ENCODE measurements at places on chromosomes 3 and 15.

GRCh38 chr3:76369170-76369569, 583.8 kb upstream of the ZNF717 start:
- DNase-seq, result no peak

GRCh38 chr15:55494931-55495330, 13.1 kb downstream of the DNAAF4 start:
- DNase-seq, result no peak

GRCh38 chr3:136960838-136961836, 3.4 kb downstream of the IL20RB start:
- no peak for DNase-seq

GRCh38 chr3:177307391-177307790, 110.1 kb upstream of the TBL1XR1 start:
- DNase-seq, result no peak

GRCh38 chr3:125556314-125556713, 36.3 kb upstream of the SNX4 start:
- DNase-seq, result no peak

DNA sequence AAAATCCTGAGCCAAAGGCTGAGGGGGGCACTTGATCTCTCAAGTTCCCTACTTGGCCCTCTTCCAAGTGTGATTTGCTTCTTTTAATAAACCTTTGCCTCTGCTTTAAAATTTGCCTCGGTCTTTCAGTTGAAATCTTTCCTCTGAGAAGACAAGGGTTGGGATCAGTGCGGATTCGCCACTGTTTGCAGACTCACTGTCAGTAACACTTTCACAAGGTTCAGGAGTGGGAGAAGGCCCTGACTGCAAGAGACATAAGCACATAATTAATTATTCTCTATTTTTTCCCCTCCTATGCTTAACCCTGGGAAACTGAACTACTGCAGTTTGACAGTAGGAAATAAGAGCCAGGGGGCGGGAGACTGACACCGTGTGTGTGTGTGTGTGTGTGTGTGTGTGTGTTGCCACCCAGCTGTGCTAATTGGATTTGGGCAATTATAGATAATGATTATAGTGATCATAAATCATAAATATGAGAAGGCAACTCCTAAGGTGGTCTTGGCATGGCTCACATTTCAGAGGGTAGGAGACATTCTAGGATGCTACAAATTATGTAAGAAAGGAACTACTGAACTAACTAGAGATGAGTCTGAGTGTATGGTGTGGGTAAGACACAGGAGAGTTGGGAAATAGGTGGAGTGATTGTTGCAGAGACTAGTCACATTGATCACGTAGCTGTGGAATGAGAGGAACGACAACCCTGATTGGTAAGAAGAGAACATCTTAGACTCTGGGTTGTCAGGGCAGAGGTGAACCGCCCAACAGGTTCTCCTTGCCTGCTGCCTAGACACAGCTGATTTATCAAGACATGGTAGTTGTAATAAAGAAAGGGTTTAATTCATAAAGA, 5.5 kb upstream of the ZNF662 start:
- DNase-seq, result no peak

DNA sequence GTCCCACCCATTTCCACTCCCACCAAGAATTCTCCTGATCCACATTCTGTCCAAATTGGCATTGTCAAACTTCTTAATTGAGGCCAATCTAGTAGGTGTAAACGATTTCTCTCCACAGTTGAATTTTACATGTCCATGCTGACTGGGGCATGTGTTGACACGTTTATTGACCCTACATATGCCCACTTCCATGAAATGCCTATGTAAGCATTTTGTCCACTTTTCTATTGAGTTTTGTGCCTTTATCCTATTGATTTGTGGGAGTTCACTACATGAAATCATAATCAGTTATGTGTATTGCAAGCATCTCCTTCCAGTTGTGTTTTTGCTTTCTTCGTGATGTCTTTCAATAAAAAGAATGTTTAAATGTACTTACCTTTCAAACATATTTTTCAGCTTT, 141.7 kb upstream of the NSMCE3 start:
- no peak for DNase-seq

- DNase-seq, result no peak
Measured at GRCh38 chr15:74144153-74144775, 13.9 kb downstream of the ISLR2 start.

GRCh38 chr15:52790941-52791751, 1.0 kb upstream of the ONECUT1 start:
- DNase-seq, result no peak

DNA sequence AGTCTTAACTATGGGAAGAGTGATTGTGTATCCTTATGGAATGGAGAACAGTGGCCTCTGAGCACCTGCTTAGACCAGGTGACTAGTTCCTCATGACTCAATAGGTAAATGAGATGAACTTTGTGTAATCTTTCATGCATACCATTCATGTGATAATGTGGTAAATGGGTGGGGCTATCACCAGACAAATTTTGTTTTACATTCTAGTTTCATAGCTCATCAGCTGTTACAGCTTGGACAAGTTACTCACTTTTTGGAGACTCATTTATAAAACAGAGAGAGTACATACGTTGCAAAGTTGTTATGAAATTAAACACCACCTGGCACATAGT, 103.7 kb upstream of the TGFBR2 start:
- DNase-seq, result no peak

DNA sequence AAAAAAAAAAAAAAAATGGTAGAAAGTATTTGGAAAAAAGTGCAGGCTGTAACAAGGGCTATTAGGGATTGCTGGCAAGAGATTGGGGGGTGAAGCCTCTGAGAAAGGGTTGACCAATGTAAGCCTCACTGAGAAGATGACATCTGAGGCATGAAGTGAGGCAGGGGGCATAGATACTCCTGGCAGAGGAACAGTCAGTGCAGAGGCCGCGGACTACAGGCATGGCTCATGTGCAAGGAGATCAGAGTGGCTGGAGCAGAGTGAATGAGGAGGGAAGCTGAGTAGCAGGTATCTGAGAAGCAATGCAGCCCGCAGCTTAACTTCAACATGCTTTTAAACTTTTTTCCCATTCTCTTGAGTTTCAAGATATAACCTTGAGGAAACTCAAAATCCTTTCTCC, 5.4 kb downstream of the FBXL22 start:
- no peak for DNase-seq

- no peak for DNase-seq
Measured at GRCh38 chr3:66488492-66488891, 12.3 kb downstream of the LRIG1 start.

- no peak for DNase-seq
Measured at GRCh38 chr15:78679089-78679511, 38.1 kb upstream of the CHRNB4 start.

- DNase-seq, result no peak
Measured at GRCh38 chr3:66037330-66037985, 1.3 kb downstream of the MAGI1 start.

GRCh38 chr3:30113906-30114305, 492.5 kb upstream of the TGFBR2 start:
- DNase-seq, result no peak

GRCh38 chr3:194298331-194299227, 52.5 kb downstream of the CPN2 start:
- no peak for DNase-seq
